Bone marrow (tissue), 2 donors: ENCODE measurements at places on chromosomes 5 and 9.

GRCh38 chr5:41067714-41068568 is 3.2 kb downstream of the MROH2B start:
- DNase-seq: no peak

GRCh38 chr5:137754961-137755762 is 999 bp upstream of the HNRNPA0 start:
- no peak for DNase-seq

GRCh38 chr5:110957934-110958333 is 113.6 kb upstream of the TSLP start:
- no peak for DNase-seq

DNA sequence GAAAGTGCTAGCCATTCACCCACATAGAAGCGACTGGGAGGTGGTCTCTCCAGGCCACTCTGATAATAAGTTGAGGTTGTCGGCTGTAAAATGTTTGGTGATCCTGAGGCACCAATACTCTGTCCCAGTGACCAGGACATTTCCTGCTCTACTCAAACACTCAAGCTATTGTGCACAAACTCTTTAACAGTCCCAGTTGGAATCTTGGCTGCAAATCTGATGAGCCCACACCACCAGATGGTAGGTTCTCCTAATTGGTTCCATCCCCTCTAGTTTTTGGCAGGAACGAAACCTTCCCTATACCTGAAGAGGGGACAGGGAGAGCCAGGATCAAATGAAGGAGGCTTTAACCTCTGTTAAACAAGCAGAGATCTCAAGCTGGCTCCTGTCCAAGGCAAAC is 14.3 kb downstream of the GRIA1 start:
- no peak for DNase-seq

- no peak for DNase-seq
Measured at GRCh38 chr9:1171546-1171945, 121.4 kb downstream of the DMRT2 start.

DNA sequence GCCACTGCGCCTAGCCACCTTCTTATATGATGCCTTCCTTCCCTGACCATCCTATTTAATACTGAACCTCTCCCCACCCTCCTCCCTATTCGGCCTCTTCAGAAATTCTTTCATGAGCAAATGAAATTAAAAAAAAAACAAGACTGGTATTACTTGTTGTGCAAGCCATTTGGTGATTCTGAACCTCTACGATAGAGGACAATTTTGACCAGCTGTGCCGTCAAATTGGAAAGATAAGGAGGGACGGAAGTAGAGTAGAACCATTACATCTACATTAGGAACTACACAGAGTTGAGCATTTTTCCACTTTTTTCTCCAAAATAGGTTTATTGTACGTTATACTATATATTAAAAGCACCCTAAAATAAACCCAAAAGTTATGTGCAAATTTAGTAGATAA is 2.9 kb downstream of the DHX29 start:
- no peak for DNase-seq

DNA sequence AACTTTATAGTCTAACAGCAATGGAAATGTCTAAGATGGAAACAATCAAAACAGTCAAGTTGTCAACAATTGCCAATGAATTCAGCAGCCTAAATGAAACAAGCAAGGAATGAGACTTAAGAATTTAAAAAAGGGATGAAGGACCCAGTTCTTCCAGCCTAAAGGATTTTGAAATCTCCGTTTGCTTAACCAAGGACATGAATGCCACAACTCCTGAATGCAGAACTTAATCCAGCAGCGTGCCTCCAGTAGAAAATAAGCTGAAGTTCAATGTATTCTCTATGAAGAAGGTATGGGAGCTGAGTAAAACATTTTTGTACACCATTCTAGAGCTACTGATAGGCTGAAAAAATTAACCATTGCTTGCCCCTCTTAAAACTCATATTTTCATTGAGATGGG is 411.3 kb downstream of the ARHGEF28 start:
- no peak for DNase-seq

- DNase-seq: no peak
Measured at GRCh38 chr5:111580956-111581355, 68.6 kb upstream of the STARD4 start.

DNA sequence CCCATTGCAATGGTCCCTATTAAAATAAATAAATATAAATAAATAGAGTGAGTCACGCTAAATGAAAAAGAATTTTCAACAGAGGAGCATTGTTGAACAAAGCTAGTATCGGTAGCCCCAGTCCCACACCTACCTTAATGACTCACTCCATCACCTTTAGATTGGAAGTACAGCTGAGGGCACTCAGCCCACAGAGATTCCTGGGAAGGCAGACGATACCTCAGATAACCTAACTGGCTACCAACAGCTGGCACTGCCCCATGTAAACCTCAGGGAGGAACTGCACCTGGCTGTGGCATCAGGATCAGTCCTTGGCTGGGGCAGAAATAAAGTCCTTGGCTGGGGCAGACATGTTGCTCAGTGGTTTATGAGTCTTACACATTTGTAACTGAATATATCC is 49.3 kb downstream of the SPRY4 start:
- no peak for DNase-seq

DNA sequence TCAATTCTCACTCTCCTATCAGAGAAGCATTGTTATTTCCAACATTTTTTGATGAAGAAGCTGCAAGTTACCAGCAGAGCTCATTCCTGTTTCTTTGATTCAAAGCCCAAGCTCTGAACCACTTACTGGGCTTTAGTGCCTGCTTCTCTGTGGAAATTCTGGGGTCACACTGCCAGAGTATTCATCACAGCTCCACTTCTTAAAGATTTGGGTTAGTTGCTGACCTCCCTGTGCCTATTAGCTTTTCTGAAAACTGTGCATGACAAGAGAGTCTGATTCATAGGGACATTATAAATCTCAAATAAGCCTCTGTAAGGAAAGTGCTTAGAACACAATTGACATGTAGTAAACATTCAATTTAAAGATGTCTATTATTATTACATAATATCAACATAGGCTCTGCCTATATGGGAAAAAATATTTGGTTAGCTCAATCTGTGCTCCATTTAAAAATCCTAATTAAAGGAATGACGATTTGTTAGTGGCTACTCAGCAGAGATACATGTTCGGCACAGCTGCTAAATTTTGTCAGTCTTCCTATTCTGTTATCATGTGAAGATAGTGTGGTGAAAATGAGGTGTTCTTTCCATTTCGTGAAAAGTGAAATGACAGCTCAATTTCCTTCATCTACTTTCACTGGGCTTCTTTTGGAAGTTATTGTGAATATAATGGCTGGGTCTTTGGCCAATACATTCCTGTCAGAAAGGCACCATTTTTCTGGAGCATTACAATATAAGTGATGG is 293.0 kb downstream of the KCTD16 start:
- no peak for DNase-seq

DNA sequence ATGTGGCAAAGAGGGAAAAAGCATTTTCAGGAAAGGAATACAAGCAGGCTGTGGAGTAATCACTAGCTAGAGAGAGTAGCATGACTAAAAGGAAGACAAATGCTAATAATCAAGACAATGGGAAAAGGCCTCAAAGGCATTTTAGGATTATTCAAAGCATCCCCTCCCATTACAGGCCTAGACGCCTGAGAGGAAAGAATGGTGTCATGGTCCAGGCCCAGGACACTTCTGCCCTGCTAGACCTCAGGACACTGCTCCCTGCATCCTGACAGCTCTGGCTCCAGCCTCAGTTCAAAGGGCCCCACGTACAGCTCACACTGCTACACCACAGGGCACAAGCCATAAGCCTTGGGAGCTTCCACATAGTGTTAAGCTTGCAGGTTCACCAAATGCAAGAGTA is 40.8 kb upstream of the SHISAL2B start:
- DNase-seq: no peak

DNA sequence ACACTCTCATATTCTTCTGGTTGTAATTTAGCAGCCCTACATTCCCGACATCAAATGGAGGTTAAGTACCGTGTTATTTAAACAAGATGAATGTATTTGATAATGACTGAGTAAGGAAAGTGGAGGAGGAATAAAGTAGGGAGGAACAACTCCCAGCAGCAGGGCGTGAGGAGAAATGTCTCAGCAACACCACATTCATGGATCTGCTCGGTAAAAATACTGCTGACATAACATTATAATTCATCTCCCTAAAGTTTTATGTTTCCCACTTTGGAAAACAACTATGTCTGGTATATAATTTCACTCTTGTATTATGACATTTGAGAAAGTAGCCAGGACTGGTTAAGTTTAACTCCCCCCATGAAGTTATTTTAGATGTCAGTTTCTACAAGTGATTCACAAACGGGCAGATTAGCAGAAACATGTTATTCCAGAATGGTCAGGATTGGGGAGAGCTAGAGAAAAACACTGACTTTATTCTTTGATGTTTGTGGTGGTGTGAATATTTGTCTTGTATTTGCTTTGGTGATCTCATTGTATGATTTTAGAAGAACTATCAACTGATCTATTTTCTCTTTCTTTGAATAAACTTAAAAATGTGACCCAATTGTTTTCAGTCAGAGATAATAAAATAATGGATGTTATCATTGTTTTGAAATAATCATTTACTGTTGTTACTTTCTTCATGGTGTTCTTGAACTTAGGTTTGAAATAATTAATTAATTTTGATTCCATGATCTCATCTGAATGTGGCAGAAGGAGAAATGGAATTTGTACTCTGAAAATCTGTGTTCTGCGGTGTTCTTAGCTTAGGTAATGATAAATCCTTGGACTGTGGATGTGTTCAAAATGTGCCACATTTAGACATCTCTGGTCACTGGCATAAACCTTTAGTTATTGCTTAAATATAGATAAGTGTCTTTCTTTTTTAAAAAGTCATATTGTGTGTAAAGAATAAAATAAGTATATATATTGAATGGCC is 303.6 kb upstream of the ZNF608 start:
- DNase-seq: no peak

- DNase-seq: no peak
Measured at GRCh38 chr9:35619800-35620158, 1.6 kb upstream of the CD72 start.

DNA sequence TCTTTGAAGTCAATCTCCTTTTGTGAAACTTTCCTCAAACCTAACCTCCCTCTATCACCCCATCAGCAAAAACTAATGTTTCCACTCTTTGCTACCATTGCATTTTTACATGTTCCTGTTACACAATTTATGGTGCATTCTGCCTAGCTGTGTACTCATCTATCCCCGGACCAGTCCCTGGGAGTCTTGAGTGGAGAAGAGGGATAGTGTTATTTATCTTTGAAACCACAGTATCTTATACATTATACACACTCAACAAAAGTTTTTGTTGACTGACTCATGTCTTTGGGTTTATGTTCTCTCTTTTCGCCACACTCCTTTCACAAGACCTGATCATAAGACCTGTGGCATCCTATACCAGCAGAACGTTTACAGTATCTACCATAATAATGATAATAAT is 26.4 kb downstream of the TNFAIP8 start:
- DNase-seq: no peak
